ENCODE measurements at places on chromosomes 3 and 15.

DNA sequence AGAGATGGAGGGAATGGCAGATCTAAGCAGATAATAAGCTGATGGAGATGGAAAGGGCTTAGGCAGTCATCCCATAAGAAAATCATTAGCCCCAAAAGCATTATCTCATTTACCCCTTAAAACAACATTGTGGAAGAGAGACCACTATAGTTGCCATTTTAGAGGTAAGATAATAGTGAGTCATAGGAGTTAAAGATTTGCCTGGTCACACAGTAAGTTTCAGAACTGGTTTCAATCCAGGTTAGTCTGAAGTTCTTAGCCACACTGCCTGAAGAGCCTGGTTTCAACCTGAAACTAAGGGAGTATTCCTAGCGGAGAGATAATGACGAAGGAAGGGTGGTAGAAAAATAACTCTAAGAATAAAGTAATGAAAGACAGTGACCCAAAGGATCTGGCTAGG is 13.0 kb upstream of the UBR1 start:
- no peak for DNase-seq

DNA sequence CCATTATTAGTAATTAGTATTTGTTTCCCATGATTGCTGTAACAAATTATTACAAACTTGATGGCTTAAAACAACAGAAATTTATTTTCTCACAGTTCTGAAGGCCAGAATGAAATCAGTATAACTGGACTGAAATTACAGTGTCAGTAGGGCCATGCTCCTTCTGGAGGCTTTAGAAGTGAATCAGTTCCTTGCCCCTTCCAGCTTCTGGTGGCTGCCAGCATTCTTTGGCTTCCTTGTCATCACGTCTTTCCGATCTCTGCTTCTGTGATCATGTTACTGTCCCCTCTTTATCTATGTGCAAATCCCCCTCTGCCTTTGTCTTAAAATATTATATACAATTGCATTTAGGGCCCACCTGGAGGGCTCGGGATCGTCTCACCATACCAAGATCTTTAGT is 92.0 kb downstream of the FOXB1 start:
- DNase-seq = no peak

GRCh38 chr3:52299879-52300611 is 12.4 kb downstream of the GLYCTK start:
- DNase-seq = no peak

DNA sequence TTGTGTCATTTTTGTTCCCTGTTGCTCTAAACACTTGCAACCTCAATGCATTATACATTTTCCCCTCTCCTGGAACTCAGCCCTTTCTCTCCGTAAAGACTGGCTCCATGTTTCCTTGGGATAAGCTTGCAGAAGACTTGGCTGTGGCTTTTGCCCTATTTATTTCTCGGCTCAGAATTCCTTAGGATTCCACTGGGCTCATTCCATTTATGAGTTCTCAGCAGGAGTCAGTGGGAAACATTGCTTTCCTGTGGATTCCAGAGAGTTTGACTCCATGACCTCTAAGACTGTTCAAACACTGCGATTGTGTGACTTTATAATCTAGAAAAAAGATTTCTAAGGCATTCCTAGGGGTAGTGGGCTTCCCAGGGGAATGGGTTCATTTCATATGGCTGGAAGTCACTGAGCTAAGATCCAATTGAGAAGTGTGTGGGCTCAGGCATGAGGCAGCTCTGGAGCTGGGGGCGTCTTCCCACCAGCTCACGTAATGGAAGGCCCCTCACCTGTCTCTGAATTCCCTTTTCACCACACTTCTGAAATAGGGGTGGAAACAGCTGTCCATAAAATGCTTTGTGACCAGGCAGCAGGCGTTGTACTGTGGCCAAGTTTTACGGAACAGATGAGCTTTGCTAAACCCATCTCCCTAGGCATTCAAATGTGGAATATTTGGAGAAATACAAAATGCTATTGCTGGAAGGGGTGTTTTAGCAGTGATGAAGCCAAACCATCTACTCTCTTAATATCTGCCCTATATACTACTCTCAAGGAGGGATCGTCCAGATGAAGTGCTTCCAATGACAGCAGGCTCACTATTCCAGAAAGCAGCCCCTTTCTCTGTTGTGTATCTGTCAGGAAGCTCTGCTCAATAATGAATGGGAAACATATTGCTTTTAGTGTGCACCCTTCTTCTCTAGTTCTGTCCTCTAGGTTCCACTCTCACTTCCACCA is 91.8 kb upstream of the BCL6 start:
- DNase-seq = no peak

DNA sequence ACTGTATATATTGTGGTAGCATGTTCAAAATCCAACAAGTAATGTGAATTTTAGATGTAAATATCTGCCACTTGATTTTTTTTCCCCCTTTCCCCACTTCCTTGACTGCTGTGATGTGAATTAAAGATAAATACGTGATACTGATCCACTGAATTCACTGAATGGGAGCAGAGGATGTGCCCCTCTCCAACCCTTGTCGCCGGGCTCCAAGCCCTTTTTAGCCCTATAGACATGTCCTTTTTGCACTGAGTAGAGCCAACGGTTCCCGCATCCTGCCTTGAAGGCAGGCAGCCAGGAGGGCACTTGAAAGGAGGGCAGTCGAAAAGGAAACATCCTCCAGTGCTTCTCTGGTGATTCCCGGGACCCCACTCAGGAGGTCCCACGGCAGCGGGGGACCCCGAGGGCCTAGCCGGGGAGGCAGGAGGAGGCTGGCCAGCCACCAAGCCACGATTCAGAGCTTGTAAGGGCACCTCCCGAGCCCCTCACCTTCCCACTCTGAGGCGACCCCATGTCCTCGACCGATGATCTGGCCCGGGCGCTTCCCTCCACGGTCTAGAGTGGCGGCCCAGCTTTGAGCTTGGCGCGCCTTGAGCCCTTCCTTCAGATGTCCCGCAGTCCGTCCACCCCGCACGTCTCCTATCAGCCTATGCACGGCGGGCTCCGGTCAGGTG is 901 bp upstream of the MANF start:
- no peak for DNase-seq

GRCh38 chr15:82103468-82103867 is 57.6 kb upstream of the MEX3B start:
- no peak for DNase-seq

DNA sequence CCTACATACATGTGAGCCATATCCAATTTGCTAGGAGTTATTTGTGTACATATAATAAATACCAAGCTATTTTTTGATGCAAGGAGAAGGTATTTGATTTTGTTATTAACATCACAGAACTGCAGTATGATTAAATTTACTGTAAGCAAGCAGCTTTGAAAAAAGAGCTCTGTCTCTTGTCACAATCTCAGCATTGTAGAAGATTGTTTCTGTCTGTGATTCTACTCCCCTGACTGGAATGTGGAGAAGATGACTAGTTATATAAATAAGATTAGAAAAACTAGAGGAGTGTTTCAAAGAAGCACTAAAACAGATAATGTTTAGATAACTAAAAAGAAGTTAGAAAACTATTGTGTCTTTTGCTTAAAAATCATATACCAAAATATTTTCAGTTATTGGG is 17.1 kb upstream of the DCBLD2 start:
- DNase-seq = peak; percentile 7

DNA sequence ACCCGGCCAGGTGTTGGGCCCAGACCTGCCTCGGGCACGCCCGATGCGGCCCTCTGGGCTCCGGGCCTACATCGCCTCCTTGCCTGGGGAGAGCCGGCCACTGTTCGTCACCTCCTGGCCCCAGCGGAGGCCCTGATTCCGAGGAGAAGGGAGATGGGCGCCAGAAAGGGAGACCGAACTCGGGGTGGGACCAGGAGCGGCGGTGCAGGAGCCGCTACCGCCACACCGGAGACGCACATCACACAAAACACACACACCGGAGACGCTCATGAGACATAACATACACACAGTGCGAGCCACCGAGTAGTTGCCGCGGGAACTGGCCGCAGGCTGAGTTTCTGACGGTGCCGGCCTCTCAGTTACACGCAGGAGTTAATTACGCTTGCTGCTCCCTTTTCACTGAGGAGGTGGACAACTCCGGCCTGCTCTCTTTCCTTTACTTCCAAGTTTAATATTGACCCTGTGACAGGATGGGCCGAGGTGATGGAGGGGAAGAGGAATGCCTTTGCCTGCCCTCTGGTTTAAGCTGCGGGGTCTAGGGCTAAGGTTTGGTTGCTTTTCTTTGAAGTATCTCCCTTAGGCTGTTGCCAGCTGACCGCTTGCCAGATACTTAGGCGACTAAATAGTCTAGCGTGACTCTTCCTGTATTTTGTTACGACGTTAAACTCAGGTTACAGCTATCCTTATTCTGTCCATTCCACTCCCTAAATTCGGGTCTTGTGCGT is 570 bp downstream of the PCNP start:
- no peak for DNase-seq

DNA sequence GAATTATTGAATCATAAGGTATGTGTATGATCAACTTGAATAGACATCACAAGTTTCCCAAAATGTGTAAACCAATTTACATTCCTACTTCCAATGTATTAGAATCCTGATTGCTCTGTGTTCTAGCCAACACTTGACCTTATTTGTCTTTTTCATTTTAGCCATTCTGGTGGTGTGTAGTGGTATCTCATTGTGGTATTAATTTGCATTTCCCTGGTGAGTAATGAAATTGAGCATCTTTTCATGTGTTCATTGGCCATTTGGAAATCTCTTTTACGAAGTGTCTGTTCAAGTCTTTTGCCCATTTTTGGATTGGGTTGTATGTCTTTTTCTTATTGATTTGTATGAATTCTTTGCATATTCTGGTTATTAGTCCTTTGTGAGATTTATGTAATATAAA is 138.0 kb downstream of the RBPMS2 start:
- no peak for DNase-seq

- no peak for DNase-seq
Measured at GRCh38 chr3:55075846-55076245, 148.0 kb upstream of the LRTM1 start.

- DNase-seq = no peak
Measured at GRCh38 chr15:101401286-101401685, 88.2 kb downstream of the PCSK6 start.

DNA sequence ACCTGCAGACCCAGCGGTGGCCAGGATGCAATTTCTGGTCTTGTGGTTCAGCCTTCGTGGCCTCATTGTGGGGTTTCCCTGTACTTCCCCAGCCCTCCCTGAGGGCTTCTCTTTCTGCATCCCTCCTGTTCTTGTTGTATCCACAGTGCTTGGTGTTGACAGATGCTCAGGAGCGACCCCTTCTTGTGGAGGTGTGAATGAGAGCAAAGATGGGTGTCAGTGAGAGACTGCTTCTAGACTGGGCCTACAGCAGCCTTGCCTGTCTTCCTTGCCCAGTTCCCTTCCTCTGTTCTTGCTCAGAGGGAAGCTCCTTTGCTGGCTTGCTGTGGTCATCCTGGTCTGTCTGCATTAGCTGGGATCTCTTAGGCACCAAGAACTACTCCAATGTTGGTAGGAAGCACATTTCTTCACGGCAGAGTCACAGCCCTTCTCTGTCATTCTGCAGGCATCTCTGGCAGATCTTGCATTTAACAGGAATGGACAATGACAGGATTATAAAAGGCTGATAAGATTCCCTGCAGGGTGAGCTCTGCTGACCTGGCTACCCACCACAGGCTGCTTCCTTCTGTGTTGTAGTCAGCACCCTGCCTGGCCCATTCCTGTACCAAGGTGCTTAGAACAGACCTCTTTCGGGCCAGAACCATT is 317.8 kb upstream of the C2CD4B start:
- DNase-seq = no peak

- DNase-seq = no peak
Measured at GRCh38 chr3:52216585-52217408, 8.6 kb downstream of the TLR9 start.

GRCh38 chr3:61715886-61716527 is 154.6 kb downstream of the PTPRG start:
- no peak for DNase-seq

DNA sequence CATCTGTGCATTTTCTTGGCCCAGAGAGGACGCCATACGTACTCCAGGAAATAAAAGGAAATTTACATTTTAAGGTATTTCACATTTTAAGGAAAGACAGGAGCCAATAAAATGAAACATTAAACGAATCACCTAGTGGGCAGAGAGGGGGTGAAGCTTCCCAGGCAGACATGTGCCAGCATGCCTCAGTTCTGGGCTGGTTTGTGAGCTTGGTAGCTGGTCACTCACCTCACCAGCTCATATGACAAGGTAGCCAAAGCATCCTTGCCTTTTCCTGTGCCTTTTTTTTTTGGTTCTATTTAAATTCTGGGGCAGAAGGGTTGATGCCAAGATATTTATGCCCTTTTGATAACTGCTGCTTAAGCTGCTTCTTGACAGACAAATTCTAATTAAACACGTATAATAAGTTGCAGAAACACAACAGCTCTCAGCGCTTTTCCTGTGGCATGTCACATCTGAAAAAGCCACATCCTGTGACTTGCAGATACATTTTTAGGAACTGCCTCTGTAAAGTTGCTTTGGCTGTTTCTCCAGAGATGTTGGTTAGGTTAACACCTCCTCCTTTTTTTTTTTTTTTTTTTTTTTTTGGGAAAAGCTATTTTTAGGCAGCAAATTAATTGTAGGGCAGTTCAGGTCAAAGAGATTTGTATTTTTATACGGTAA is 218.6 kb downstream of the PDCD6IP start:
- DNase-seq = no peak

GRCh38 chr3:190432216-190432615 is 17.5 kb downstream of the TMEM207 start:
- no peak for DNase-seq

DNA sequence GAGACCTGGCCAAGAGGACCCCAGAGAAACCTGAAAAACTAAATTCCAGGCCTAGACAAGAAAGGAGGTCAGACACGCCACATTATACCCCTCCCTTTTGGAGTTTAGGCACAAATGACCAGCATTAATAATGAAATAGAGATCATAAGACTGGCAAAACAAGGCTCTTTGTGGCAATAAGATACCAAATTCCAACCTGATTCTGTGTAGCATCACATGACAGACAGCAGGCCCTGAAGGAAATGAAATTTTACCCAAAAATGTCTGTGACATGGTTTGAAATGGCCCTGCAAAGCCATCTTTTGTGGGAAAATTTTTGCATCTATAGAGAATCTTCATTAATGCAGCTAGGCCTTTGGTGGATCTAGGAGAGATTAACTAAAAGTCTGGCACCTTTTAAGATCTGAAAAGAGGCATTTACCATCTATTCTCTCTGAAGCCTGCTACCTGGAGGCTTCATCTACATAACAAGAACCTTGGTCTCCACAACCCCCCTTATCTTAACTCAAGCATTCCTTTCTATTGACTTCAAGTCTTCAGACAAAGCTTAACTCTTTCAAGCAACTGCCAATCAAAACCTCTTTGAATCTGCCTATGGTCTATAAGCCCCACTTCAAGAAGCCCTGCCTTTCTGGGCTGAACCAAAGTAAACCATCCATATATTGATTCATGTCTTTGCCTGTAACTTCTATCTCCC is 8.0 kb downstream of the FAM174B start:
- DNase-seq = no peak

- DNase-seq = peak; percentile 56
Measured at GRCh38 chr3:29384640-29385039, 103.8 kb downstream of the RBMS3 start.

DNA sequence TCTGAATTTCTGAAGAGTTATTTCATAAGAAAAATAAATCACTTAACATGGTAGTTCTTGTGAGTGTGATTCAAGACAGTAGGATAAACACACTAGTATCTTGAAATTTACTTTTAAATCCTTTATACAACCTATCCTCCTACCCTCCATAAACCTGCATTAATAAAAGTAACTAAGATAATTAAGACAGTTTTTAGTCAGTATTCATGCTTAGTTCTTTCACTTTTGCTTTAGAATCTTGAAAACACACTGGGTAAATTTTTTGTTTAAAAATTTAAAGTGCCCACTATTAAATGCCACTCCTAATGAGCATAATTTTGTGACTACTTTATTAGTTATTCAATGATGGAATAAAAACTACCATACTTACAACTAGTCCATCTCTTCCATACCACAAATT is 28.8 kb downstream of the GOLIM4 start:
- no peak for DNase-seq

Data from amniotic stem cell (primary cell).